Activated CD4-positive, alpha-beta T cell treated with anti-CD3 and anti-CD28 coated beads, Interleukin-2, amount 50 U/mL, for 1 hour (primary cell): ENCODE measurements at places on chromosomes 16 and 17.

- DNase-seq = no peak
Measured at GRCh38 chr17:27420211-27420950, 35.9 kb upstream of the KSR1 start.

DNA sequence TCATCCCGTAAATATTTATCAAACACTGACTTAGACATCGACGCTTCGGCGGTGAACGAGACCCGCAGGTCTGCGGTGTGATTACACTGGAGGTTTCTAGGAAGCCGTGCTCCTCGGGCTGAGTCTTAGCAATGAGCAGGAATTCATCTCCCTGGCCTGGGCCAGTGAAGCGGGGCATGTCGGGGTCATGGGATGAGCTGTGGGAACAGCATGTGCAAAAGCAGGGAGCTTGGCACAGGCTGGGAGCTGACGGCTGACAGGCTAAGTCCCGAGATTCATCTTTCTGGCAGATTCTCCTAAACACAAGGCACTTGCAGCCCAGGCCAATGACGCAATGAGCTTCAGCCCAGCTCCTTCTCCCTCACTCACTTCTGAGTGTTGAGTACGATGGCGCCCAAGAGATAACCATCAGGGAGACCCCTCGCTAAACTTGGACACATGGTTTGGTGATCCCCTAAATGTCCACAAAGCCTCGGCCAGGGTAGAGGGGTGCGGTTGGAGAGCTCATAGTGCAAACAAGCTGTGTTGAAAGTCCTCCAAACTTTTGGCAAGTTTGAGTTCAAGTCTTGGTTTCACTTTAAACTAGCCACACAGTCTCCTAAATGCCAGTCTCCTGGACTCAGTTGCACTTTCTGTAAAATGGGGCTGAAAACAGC, 12.8 kb downstream of the CRISPLD2 start:
- DNase-seq = no peak

DNA sequence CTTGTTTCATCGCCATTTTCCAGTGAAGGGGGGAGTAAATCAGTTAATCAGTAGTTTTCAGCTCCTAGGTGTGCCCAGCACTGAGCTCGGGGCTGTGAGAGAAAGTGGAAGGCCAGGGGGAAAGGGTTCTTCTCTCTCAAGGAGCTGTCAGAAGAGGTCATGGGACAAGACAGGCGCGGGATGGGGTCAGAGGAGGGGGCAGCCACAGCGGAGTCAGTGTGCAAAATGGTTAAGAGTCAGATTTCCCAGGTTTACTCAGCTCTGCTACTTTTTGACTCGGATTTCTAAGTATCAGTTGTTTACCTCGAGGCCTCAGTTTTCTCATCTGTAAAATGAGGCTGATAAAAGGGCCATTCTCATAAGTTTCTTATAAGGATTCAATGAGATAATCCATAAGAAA, 4.3 kb upstream of the XYLT1 start:
- DNase-seq = no peak

DNA sequence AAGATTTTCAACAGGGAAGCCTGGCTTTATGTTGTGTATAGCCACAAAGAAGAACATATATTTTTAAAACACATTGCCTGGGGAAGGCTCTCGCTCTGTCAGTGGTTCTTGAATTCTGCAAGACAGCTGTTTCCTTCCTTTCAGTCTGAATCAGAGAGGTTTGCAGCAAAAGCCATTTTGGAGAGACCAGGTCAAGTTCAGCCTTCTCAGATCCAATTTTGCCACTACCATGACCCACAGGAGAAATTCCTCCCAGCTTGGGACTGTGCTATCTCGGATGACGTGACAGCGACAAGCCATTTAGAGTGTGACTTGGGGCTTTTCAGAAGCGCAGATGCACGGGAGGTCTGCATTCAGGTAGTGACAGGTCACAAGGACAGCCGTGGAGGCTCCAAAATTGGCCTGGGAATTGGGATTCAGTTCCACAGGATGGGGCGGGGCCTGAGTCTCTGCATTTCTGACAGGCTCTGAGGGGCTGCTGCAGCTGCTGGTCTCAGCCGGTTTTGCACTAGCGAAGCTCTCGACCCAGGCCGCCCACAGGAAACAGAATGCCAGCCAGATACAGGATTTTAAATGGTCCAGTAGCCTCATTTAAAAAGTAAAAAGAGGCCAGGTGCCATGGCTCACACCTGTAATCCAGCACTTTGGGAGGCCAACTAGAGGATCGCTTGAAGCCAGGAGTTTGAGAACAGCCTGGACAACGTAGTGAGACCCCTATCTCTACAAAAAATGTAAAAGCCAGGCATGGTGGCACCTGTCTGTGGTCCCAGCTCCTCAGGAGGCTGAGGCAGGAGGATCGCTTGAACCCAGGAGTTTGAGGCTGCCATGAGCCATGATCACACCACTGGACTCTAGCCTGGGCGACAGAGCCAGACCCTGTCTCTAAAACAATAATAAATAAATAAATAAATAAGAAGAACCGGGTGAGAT, 196.6 kb upstream of the CIBAR2 start:
- no peak for DNase-seq

GRCh38 chr17:976312-976711, 3.3 kb downstream of the NXN start:
- no peak for DNase-seq
